Stimulated activated CD4-positive, alpha-beta T cell treated with anti-CD3 and anti-CD28 coated beads, Interleukin-1b, Interleukin-23, amount 100 ng/mL, for 24 hours (primary cell): ENCODE measurements at places on chromosomes 5 and 9.

- no peak for DNase-seq
Observed at GRCh38 chr5:179771311-179771895, 22.4 kb upstream of the LTC4S start.

- DNase-seq: no peak
Observed at GRCh38 chr5:62271870-62272269, 34.1 kb upstream of the KIF2A start.

- no peak for DNase-seq
Observed at GRCh38 chr9:36949466-36949865, 84.6 kb downstream of the PAX5 start.

- no peak for DNase-seq
Observed at GRCh38 chr9:104094534-104095015, 466 bp downstream of the SMC2 start.

DNA sequence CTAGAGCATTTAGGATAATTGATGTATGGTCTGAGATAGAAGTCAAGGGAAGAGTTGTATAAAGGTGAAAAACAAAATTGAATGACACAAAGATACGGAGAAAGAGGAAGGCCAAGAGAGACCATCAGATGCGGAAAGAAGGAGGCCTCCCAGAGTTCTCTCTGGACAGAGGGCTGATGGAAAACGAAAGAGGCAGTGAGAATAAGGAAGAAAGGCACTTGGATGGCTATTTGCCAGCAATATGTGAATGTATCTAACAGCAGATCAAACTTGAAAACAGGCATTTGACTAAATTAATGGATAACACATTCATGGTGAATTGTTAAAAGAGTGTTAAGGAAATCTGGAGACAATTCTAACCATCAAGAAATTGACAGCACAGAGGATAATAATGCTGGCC, 2.4 kb upstream of the DOCK8 start:
- no peak for DNase-seq

- DNase-seq: no peak
Observed at GRCh38 chr5:142036918-142037317, 24.1 kb upstream of the GNPDA1 start.

- DNase-seq: no peak
Observed at GRCh38 chr9:6132650-6133049, 83.0 kb upstream of the IL33 start.

- DNase-seq: no peak
Observed at GRCh38 chr5:81839034-81839433, 88.1 kb upstream of the SSBP2 start.

- DNase-seq: no peak
Observed at GRCh38 chr5:151947931-151948608, 23.4 kb upstream of the GLRA1 start.

DNA sequence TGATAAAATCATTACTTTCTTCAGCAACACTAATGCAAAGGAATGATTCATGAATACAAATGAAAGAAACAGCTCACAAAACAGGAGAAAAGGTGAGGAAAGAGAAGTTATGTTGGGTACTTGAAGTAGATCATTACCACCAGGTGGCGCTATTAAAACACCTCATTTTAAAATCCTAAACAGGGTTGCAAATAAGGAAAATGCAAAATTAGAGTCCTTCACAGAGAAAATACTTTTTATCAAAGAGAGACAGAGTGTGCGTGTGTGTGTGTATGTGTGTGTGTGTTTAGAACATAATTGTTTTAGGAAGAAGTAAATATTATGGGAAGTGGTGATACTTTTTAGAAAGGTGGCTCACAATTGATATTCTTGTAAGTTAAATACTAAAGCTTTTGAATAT, 49.5 kb upstream of the CD180 start:
- DNase-seq: no peak

- no peak for DNase-seq
Observed at GRCh38 chr5:3417376-3417943, 178.2 kb upstream of the IRX1 start.

DNA sequence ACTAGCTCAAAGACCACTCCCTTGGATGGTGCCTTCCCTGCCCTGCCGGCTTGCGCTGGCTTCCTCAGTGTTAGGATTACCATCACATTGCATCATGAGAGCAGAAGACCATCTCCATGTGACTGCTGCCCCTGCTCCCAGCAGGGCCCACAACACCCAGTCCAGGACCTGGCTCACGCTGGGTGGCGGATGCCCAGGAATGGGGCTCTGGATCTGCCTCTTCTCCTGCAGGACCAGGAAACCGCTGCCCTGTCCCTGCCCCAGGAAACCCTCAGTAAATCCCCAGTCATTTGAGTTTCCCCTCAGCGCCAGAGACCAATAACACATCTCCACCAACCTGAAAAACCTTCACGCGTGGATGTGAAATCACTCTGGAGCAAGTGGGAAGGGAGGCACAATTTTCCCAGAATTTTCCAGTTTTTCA, 3.3 kb upstream of the RNF44 start:
- no peak for DNase-seq

DNA sequence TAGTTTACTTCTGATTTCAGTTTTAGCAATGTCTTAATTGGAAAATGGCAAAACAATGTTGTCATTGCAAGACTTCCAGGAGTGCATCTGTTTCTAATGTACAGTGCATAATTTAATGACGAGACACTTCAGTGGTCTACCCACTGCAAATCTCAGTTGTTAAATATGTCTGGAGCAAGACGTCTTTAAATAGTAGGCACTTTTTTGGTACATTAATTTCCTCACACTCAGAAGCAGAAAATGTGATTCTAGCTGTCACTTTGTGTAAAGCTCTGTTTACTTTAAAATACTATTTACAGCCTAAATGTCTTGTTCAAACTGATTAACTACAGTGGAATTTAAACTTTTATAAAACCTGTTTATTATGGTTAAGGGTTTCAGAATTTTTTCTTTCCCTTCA, 815.5 kb downstream of the TLE1 start:
- no peak for DNase-seq

DNA sequence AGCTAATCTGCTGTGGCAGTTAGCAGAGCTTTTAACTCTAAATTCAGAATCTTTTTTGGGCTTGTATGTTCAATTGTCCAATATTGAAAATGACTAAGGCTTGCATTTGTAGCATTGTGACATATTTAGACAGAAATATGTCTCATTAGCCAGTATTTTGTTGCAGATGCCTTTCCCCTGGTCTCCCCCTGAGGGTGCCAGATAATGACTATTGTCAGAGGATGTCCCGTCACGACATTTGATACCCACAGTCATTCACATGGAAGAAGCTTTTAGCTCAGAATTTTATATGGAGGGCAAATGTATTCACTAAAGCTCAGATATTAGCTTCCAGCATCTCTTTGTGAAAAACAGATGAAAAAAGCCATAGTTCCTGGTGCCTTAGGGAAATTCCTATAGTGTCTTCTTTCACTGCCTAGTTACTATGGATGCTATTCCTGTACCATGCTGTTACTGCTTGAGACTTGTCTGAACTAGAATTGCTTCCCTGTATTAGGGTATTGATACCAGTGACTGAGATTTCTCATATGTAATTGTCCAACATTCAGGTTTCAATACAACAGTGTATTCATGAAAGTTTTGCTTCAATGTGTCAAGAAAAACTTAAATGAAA, 96.2 kb downstream of the CCDC192 start:
- DNase-seq: no peak

DNA sequence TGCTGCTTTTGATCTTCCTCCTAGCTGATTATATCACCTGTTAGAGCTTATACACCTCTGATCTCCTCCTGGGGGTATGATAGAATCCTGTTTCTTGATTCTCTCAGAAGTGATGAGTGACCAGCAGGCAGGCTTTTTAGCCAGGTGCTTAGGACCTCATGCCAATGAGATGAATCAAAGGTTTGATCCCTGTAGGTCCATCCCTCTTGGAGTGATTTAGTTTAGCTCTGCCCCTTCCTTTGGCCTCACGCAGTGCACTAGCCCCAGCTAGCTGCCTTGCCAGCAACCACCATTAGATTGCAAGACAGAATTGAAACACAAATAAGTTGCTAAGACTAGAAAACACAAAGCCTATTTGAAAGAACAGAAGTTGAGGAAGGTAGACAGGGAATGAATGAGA, 84.4 kb downstream of the ZSWIM6 start:
- no peak for DNase-seq

GRCh38 chr9:109974918-109975276, 194.9 kb downstream of the PALM2AKAP2 start:
- no peak for DNase-seq

DNA sequence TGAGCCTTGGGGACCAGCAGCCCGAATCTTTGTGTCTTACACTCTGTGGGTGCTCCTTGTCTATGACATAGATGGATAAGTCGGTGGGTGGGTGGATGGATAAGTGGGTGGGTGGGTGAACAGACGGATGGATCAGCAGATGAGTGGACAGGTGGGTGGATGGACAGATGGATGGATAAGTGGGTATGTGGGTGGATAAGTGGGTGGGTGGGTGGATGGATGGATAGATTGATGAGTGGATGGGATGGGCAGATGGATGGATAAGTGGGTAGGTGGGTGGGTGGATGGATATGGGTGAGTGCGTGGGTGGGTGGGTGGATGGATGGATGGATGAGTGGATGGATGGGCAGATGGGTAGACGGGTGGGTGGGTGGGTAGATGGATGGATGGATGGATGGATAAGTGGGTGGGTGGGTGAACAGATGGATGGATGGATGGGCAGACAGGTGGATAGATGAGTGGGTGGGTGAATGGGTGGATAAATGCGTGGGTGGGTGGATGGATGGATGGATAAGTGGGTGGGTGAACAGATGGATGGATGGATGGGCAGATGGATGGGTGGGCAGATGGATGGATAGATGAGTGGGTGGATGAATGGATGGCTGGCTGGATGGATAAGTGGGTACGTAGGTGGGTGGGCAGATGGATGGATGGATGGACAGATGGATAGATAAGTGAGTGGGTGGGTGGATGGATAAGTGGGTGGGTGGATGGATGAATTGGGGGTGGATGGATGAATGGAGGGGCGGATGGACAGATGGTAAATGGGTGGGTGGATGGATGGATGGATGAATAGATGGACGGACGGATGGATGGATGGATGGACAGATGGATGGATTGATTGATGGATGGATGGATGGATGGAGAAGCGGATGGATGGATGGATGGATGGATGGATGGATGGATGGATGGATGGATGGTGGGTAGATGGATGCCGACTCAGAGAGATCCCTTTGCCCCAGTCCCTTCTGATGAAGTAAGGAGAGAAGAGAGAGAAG, 121.2 kb downstream of the VAV2 start:
- no peak for DNase-seq

DNA sequence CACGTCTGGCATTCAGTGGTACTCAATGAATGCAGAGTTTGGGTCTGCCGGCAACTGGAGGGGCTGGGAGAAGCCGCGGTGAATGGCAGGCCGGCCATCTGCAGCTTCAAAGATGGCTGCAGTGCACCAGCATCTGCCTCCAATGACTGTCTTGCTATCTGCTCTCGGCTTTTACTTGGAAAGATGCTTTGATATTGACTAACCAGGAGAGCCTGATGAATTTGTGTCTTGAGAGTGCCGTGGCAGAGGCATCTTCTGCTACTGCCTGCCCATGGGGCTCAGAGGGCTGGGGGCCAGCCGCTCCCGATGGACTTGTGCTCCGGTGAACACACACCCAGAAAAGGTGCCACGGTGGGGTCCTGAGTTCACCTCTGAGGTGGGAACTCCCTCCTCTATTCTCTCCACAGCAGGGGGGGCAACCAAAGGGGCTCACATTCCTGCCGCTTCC, 164.5 kb downstream of the COL23A1 start:
- no peak for DNase-seq

DNA sequence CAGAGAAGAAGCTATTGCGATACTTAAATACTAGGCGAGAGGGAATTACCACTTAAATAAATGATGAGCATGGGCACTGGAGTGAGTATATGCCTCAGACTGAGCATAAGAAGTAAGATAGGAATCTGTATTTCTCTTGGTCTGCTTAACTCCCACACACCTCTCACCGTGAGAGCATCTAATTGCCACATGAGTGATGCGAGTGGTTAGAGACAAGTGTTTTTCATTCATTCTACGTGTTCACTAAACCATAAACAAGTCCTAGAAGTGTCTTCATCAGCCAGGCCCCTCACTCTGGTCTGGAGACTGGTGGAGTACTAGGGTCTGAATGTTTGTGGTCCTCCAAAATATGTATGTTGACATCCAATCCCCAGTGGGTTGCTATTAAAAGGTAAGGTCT, 150.2 kb upstream of the SLC12A2 start:
- no peak for DNase-seq

GRCh38 chr5:79143684-79144379, 32.2 kb downstream of the BHMT start:
- no peak for DNase-seq

DNA sequence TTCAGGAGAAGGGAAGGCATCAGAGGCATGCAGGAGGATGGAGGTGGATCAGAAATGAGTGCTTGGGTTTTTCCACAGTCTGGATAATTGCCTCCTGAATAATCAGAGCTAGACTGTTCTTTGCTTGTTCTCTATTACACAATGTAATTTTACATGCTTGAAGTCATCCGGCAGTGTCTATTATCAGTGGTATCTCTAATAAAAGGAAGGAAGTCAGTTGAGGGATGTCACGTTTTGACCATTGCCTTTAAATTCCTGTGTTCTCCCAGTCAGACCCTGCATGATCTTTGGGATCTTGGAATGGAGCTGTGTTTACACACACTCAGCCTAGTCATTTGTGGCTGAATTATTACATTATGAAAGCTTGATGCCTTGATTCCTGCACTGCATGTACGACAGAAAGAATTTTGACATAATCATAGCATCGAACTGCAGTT, 91.0 kb downstream of the PDE8B start:
- no peak for DNase-seq

DNA sequence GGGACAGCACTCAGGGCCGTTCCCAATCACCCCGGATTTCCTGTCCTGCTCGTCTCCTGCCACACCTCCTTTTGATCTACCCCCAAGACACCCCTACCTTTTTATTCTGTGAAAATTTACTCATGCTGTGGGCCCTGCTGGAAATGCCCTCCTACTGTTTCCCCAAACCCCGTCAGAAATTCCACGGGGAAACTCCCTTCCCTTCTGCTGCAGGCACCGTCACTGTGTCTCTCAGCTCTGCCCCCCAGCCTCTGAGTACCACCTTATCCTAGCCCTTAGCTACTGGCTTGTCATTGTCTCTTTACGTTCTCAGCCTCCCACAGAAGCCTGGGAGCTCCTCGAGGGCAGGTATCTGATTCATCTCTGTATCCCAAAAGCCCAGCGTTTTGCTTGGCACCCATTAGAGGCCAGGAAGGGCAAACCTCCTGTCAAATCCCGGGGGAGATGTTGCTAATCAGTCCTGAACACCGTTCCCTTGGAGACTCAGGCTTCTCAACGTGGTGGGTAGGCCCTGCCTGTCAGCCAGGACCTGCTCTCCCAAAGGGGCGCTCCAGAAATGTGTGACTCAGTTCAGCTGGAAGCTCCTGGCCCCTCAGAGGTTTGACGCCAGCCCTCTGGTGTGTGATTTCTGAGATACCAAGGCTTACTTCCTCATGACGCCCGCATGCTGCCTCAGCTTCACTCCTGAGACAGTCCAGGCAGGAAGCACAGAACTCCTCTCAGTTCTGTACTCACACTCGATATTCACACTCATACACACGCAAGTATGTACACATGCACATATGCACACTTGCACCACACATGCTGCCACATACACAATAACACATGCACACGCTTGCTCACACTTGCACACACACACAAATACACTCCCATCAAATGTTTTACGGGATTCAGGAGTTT, 50.7 kb upstream of the GRHPR start:
- no peak for DNase-seq

- no peak for DNase-seq
Observed at GRCh38 chr5:172362755-172363154, 79.2 kb upstream of the UBTD2 start.
